ENCODE measurements at places on chromosomes 13 and 19.

- DNase-seq, result no peak
Observed at GRCh38 chr13:51562011-51562671, 22.1 kb upstream of the WDFY2 start.

DNA sequence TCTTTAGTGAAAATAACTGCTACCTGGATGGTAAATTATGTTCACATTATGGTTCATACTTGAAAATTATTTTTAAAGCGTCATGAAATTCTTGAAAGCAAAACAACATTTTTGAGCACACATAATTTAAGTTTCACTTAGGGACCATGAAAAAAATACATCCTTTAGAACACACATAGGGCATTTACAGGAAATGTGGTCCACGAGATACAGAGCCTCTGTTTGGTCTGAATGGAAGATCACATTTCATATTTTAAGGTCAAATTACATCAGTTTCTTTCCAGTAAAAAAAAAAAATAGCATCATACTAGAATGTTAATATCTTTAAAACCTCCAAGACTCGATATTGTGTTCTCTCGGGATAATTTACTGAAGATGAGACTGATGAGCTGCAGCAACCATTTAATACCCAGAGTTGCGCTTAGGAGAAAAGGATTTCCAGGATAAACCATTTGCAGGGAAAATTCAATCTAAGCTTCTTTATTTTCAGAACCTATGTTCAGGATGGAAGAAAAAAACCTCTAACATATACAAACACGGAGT, 720.7 kb downstream of the DIAPH3 start:
- DNase-seq, result no peak

DNA sequence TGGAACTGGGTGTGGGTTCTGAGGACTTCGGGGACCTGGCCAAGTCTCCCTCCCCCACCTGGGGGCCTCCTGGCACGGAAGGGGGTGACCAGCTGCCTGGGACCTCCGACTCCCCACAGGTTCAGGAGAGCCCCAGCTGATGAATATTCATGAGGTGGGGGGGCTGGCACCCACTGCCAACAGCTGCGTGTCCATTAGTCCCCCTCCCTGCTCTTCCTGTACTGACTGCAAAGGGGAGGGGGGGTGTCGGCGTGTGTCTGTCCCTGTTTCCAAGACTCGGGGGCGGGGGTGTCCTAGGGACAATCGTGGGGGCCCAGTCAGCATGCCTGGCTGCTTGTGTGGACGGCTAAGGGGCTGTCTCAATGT, 10.6 kb upstream of the NFIX start:
- no peak for DNase-seq

GRCh38 chr13:40434516-40435397, 231.7 kb downstream of the FOXO1 start:
- no peak for DNase-seq

DNA sequence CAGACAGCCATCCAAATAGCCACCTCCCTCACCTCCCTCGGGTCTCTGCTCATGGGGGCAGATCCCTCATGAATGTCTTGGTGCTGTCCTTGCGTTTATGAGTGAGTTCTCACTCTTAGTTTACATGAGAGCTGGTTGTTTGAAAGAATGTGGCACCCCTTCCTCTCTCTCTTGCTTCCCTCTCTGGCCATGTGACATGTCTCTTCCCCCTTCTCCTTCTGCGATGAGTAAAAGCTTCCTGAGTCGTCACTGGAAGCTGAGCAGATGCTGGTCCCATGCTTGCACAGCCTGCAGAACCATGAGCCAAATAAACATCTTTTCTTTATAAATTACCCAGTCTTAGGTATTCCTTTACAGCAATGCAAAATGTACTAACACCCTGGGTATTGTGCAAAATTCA, 208.7 kb downstream of the LACC1 start:
- DNase-seq, result no peak

Measured in Caki2 (cell line).